GM12864 (cell line): ENCODE measurements at places on chromosomes 12 and 14.

DNA sequence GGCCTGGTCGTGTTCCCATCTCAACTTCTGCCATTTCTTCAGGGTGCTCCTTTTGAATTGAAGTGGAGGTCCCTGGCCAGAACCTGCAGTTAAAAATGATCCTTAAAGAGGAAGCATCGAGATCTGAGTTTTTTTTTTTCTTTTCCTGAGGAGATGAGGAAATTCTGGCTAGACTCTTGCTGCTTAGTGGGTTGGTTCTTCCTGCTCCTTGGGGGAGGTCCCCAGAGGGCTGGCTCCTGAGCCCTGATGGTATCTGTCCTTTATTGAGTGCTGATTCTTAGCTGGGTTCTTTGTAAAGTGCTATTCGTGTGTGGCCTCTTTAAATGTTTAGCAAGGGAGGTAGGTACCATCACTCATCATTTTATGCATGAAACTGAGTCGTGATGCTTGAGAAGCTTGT is 11.7 kb downstream of the PELI2 start:
- no peak for DNase-seq

DNA sequence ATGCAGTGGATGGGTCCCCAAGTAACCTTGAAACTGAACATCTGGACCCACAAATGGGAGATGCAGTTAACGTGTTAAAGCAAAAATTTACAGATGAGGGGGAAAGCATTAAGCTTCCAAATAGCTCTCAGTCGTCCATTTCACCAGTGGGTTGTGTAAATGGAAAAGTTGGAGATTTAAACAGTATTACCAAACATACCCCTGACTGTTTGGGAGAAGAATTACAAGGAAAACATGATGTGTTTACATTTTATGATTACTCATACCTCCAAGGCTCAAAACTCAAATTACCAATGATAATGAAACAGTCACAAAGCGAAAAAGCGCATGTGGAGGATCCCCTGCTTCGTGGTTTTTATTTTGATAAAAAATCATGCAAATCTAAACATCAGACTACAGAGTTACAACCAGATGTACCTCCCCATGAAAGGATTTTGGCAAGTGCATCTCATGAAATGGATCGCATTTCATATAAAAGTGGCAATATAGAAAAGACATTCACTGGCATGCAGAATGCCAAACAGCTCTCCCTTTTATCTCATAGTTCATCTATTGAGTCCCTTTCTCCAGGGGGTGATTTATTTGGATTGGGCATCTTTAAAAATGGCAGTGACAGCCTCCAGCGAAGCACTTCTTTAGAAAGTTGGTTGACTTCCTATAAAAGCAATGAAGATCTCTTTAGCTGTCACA is 116.6 kb upstream of the NPAS3 start:
- DNase-seq: no peak

DNA sequence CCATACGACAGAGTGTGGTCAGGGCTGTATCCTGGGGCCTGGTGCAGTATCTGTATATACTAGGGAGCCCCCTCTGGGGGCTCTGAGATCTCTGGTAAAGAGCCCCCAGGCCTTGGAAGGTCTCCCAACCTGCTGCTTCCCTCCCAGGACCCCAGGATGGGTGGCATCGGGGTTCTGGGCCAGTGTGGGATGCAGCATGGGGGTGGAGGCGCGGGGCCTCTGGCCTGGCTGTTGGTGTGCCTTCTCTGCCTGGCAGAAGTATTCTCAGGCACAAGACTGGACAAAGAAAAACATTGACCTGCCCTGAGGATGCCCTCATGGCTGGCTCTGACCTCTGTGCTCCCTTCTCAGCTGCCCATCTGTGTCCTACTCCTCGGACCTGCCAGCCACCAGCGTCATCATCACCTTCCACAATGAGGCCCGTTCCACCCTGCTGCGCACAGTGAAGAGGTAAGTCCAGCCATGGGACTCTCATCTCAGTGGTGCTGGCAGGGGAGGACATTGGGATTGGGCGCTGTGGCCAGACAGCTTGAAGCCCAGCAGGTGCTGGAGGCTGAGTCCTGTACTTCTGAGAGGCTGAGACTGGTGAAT is 64.5 kb downstream of the GALNT16 start:
- no peak for DNase-seq

GRCh38 chr14:55097881-55098560 is 31.0 kb upstream of the LGALS3 start:
- peak; percentile 98 for DNase-seq

DNA sequence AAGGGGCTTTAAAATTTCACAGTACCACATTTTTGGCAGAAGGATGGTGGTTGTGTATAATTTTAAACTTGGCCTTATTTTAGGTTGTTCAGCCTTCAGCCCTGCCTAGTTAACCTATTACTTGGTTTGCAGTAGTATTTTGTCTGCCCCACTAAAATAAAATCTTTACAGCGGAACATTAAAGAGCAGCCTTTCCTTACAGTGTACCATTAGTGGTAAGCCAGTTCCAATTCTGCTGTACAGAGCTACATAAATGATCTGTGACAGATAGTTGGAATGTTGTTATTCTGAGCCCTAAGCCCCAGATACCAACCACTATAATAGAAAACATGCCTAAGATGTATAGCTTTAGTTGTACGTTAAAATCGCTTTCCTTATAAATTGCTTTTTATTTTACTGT is 56.2 kb downstream of the SLC38A6 start:
- DNase-seq: no peak

GRCh38 chr12:75666939-75667334 is 155.5 kb upstream of the KRR1 start:
- DNase-seq: no peak

- no peak for DNase-seq
Measured at GRCh38 chr12:99152337-99152736, 495.2 kb upstream of the GARIN6 start.

GRCh38 chr14:24172261-24172860 is 481 bp downstream of the REC8 start:
- no peak for DNase-seq

DNA sequence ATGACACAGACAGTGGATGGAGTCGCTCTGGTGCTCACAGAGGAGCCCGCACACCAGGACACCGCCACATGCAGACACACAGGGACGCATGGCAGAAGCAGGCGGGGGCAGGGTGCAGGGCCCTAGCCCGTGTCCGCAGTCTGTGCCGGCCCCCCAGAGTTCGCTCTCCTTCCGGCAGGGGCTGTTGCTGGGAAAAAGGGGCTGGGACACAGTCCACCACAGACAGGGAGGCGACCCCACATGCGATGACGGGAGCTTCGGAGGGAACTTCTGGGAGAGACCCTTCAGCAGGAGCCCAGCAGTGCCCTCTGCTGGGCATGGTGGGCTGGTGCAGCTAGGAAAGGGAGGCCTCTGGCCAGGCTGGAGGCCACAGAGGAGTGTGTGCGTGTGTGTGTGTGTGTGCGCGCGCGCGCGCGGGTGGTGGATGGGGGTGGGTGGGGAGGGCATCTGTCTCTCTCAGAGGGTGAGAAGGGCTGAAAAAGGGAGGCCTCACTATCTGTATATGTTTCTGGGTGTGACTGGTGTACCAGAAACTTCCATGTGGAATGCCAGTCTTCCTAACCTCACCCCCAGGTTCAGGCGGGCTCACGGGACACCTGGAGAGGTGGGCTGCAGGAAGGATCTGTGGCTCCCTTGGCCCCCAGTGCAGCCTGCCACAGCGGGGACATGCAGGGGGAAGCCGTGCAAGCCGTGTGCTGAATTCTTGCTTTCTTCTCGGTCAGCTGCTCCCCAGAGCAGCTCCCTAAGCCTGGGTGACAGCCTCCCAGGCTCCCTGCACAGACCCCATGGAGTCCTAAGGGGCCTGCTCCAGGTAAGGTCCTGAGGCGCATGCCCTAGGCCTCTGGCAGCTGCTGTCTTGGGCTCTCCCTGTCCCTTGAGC is 60.7 kb downstream of the PLEKHG3 start:
- DNase-seq: peak; percentile 7

DNA sequence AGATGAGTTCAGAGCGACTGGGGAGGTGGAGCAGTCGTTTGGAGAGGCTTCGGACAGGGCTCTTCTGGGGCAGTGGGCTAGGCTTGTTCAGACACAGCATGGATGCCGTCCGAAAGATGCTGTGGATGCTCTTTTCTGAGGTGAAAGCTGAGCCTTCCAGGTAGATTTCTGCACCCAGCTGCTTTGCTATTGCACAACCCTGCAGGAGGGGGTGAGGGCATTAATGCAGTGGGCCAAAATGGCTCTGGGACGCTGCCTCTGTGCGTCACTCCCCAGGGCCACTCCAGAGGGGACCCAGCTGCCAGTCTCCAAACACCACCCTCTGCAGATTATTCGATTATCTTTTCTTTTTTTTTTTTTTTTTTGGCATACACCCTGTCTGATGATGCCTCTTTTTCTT is 6.1 kb upstream of the DDX23 start:
- DNase-seq: no peak

DNA sequence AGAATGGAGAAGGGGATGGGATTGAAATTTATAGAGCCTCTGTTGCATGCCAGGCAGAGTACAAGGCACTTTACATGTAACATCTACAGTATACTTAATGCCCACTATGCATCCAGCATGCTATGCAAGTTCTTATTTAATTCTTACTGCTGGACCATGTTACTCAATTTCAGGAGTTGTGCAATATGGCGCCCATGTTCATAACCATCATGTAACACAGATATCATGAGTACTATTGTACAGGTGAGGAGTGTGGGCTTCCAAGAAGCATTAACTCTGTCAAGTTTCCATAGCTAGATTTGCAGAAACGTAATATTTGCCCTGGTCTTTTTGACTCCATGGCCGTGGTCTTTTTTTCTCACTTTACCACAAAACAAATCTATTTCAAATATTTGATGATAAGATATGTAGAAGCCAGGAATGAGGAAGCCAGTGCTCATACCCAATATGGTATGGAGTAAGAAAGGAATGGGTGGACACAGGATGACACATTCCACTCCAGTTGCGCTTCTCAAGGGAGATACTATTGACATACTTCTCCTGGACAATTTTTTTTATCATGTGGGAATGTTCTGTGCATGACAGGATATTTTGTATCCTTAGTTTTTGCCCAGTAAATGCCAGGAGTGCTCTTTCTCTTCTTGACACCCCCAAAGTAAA is 191.8 kb downstream of the C12orf75 start:
- DNase-seq: no peak

DNA sequence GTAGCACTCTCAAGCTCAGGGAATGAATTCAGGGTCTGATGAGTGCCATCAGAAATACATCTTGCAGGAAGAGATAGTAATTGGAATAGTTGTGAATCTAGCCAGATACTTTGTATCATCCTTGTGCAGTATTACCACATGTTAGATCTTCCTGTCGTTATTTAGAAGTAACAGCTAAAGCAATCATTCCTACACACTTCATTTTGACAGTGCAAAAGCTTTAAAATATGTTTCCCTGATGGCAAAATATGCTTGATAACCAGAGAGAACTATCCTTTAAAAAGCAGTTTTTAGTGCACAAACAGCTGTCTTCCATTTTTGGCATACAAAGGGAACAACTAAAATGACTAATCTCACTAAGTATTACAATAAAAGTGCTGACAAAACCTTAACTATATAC is 149.5 kb upstream of the SLC38A2 start:
- no peak for DNase-seq

- no peak for DNase-seq
Measured at GRCh38 chr14:86179980-86180379, 650.0 kb downstream of the FLRT2 start.

DNA sequence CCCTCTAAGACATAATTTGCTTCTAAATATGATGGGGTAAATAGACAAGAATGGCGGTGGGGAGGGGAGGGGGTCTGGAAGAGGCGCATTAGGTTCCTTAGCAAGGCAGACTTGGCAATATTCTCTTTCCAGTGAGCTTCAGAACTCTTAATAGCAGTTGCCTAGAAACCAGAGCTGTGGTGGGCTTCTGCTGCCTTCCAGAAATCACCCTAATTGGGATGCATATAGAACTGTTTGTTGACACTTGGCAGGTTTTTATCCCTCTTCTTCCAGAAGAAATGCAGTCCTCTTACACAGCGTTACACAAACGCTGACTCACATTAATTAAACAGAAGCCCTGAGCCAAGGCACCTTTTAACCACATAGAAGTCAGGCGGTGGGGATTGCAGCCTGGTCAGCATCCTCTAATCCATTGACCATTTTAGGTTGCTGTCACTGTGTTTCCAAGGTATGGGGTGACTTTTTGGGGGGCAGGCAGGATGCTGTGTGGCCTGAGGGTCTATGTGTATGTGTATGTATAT is 114.1 kb downstream of the CCDC60 start:
- DNase-seq: no peak

- no peak for DNase-seq
Measured at GRCh38 chr12:89650239-89650638, 58.4 kb downstream of the ATP2B1 start.

DNA sequence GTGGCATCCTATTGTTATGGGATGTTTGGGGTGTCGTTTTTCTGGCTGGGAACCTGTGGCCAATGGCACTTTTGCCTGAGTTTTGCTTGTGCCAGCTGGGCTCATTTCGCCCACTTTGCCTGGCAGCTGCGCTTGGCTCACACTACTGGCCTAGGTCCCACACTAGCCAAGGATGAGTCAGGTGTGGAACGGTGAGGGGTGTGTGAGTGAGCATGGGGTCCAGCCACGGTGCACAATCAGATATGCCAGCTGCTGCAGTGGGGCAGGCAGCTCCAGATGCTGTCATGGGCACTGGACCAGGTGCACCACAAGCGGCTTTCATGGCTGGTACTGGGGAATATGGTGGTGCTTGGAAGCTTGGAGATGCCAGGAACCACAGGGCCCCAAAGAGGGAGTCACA is 21.5 kb downstream of the TRHDE start:
- DNase-seq: no peak

DNA sequence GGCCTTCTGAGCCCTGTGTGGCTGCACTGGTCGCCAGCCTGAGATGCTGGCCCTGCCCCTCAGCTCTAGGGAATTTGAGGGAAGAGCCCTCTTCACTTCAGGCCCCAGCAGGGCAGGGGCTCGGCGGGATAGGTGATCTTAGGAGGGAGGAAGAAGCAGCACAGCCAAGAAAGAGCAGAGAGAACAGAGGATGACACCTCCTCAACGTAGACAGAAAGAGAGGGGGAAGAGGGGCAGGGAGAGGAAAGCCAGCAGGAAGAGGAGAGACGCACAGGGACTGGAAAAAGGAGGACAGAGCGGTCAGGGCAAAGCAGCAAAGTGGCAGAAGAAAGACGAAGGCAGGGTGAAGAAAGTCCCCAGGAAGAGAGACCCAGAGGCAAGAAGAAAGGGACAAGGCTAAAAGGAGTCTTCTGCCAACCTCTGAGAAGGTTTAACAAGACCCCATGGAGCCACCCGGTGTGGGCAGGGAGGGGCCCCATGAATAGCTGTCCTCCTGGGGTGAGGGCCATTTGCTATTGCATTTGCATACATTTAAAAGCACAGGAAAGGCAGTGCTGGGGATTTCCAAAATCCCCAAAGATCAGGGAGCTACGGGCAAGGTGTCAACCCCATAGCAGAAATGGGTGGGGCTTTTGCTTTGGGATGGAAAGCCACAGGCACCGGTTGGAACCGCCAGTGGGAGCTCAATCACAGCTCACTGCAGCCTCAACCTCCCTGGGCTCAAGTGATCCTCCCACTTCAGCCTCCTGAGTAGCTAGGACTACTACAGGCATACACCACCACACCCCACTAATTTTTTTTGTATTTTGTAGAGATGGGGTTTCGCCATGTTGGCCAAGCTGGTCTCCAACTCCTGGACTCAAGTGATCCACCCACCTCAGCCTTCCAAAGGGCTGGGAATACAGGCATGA is 22.7 kb downstream of the CMKLR1 start:
- DNase-seq: no peak
